Memory B cell (primary cell): ENCODE measurements at places on chromosomes 13 and 19.
A peak's percentile ranks its signal among the peaks of the same experiment; 100 is the strongest.

GRCh38 chr13:33744589-33745369 lies 73.2 kb upstream of the RFC3 start:
- H3K4me3 ChIP-seq = no peak overlapping the region
- H3K36me3 ChIP-seq = no peaks in the 10 kb centered on the region
- DNase-seq = no peak
- no peak overlapping the region for H3K27ac ChIP-seq

- peaks cover 13% of the 10 kb centered on the region for H3K36me3 ChIP-seq
- H3K4me1 ChIP-seq = no peaks in the 10 kb centered on the region
- H3K4me3 ChIP-seq = no peak overlapping the region
- no peak overlapping the region for H3K27ac ChIP-seq
- H3K27me3 ChIP-seq = no peaks in the 10 kb centered on the region
Measured at GRCh38 chr19:6412447-6413091, 12.0 kb downstream of the KHSRP start.

GRCh38 chr19:23789246-23789645 lies 30.6 kb upstream of the ZNF681 start:
- H3K27me3 ChIP-seq = no peaks in the 10 kb centered on the region
- peaks cover 9% of the 10 kb centered on the region for H3K36me3 ChIP-seq
- H3K4me1 ChIP-seq = no peaks in the 10 kb centered on the region
- no peak overlapping the region for H3K27ac ChIP-seq

GRCh38 chr13:113218586-113218985 lies 9.2 kb downstream of the CUL4A start:
- no peak overlapping the region for H3K27ac ChIP-seq
- H3K4me1 ChIP-seq = peaks cover 12% of the 10 kb centered on the region
- H3K27me3 ChIP-seq = no peaks in the 10 kb centered on the region
- H3K36me3 ChIP-seq = peaks cover 20% of the 10 kb centered on the region
- DNase-seq = no peak

- H3K27me3 ChIP-seq = peaks cover 23% of the 10 kb centered on the region
- H3K27ac ChIP-seq = no peak overlapping the region
- no peak for DNase-seq
- H3K4me3 ChIP-seq = no peak overlapping the region
- peaks cover 18% of the 10 kb centered on the region for H3K4me1 ChIP-seq
- peaks cover 1% of the 10 kb centered on the region for H3K36me3 ChIP-seq
Measured at GRCh38 chr13:99897076-99897440, 74.5 kb downstream of the ZIC5 start.

DNA sequence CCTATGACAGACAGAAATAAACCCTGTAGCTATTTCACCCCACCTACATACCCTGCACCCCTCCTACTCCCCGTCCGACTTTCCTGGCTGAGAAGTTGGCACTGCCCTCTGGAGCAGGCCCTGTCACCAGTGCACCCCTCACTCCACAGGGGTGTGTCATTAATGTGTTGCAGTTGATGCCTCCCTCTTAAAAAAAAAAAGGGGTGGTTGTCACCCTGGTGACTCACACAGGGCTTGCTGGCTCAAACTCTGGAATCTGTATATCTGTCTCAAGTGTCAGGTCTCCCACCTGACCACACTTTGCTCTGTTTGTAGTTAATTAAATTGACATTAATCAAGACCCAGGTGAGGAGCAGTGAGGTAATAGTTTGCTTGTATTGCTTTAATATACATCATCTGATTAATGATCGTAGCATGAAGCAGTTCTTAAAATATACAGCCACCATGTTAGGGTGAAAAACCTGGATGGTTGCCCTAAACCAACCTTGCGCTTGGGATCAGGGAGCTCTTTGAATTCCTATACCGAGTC lies 2.0 kb upstream of the GATAD2A start:
- H3K27me3 ChIP-seq = no peaks in the 10 kb centered on the region
- H3K4me3 ChIP-seq = no peak overlapping the region
- H3K27ac ChIP-seq = no peak overlapping the region
- H3K4me1 ChIP-seq = peaks cover 20% of the 10 kb centered on the region

DNA sequence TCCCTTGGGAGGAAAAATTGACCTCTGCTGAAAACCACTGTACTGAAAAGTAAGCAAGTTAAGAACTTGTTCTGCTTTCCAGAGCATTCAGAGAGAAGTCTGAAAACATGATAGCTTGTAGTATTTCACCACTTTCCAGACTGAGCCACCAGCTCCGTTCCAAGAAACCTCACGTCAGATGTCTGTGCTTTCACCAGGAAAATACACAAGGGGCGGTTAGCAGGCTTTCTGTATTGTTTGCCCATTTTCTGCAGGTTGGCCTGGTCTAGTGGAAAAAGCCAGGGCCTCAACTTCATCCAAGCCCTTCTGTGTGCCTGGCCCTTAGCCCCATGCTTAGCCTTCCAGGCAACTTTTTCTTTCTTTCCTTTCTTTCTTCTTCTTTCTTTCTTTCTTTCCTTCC lies 36.4 kb downstream of the RXFP2 start:
- H3K36me3 ChIP-seq = no peaks in the 10 kb centered on the region
- H3K4me1 ChIP-seq = peaks cover 6% of the 10 kb centered on the region
- no peak overlapping the region for H3K27ac ChIP-seq
- H3K27me3 ChIP-seq = peaks cover 5% of the 10 kb centered on the region
- H3K4me3 ChIP-seq = no peak overlapping the region

- peaks cover 34% of the 10 kb centered on the region for H3K36me3 ChIP-seq
- H3K4me3 ChIP-seq = no peak overlapping the region
- H3K27ac ChIP-seq = no peak overlapping the region
- no peak for DNase-seq
- no peaks in the 10 kb centered on the region for H3K27me3 ChIP-seq
Measured at GRCh38 chr13:112487127-112487517, 100.8 kb downstream of the TUBGCP3 start.

GRCh38 chr19:47161876-47162489 lies 31.3 kb downstream of the SAE1 start:
- no peak overlapping the region for H3K4me3 ChIP-seq
- H3K27me3 ChIP-seq = no peaks in the 10 kb centered on the region
- peaks cover 11% of the 10 kb centered on the region for H3K36me3 ChIP-seq
- peaks cover 13% of the 10 kb centered on the region for H3K4me1 ChIP-seq

DNA sequence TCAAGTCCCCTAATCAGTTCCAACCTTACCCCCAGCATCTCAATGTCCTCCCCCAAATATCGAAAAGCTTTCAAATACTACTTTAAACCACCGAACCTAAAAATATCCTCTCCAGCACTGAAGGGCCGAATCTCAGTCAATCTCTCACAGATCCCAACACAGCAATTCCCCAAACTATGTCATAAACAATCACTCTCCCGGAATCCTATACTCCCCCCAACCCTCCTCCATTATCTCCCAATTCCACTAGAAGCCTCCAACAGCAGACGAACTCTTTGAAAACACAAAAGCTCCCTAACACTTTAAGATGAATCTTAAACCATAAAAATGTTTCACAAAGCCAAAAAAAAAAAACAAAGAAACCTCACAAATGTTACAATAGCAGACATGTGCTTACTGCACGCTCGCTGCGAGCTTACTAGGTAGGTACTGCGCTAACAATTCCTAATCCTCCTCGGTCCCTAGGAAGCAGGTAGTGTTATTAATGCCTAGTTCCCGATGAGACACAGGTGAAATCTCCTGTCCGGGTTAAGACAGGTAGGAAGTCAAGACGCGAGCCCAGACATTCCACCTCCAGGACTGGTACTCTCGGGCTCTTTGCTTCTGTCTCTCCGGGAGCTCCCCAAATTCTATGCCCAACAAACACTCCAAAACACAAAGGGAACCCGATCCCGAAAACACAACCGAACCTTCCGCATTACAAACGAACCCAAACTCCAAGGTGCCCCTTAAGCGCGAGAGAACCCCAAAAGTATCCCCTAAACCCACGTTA lies 14.2 kb downstream of the FBXO46 start:
- peaks cover 18% of the 10 kb centered on the region for H3K4me1 ChIP-seq
- DNase-seq = no peak
- H3K27ac ChIP-seq = peak overlapping the region; percentile 77
- H3K36me3 ChIP-seq = peaks cover 13% of the 10 kb centered on the region
- no peaks in the 10 kb centered on the region for H3K27me3 ChIP-seq
- H3K4me3 ChIP-seq = peak overlapping the region; percentile 90

GRCh38 chr13:29230299-29230845 lies 365.1 kb downstream of the SLC7A1 start:
- no peak for DNase-seq
- no peaks in the 10 kb centered on the region for H3K36me3 ChIP-seq
- H3K4me1 ChIP-seq = no peaks in the 10 kb centered on the region
- no peak overlapping the region for H3K4me3 ChIP-seq
- H3K27me3 ChIP-seq = peaks cover 5% of the 10 kb centered on the region
- no peak overlapping the region for H3K27ac ChIP-seq

GRCh38 chr13:112179995-112180394 lies 113.0 kb downstream of the SOX1 start:
- H3K4me3 ChIP-seq = no peak overlapping the region
- no peaks in the 10 kb centered on the region for H3K36me3 ChIP-seq
- peaks cover 2% of the 10 kb centered on the region for H3K27me3 ChIP-seq

DNA sequence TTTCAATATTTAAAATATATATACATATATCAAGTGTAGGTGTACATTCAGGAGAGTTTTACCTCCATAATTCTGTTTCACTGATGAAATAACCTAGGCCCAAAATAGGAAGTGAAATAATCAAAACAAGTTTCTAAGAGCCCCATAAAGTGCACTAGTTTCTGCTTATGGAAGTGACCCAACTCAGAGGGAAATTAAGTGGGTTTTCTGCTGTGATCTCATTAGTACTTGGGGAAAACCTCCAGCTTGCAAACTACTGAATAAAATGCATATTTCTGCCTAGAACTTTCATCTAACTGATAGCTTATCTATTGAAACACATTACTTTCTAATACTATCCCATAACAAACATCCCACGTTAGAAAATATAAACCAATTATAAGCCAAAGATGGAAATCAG lies 45.4 kb upstream of the MIR17HG start:
- DNase-seq = no peak
- no peak overlapping the region for H3K4me3 ChIP-seq
- no peaks in the 10 kb centered on the region for H3K36me3 ChIP-seq

GRCh38 chr19:50728084-50728737 lies 5.0 kb downstream of the CLEC11A start:
- peaks cover 9% of the 10 kb centered on the region for H3K4me1 ChIP-seq
- no peaks in the 10 kb centered on the region for H3K36me3 ChIP-seq
- H3K27ac ChIP-seq = no peak overlapping the region
- H3K4me3 ChIP-seq = no peak overlapping the region
- no peak for DNase-seq

- peak overlapping the region; percentile 81 for H3K27ac ChIP-seq
- no peak for DNase-seq
- peak overlapping the region; percentile 42 for H3K4me3 ChIP-seq
Measured at GRCh38 chr19:11479090-11479897, 1.6 kb downstream of the ELAVL3 start.

GRCh38 chr13:43908156-43909126 lies 28.7 kb downstream of the LACC1 start:
- no peaks in the 10 kb centered on the region for H3K36me3 ChIP-seq
- H3K4me1 ChIP-seq = no peaks in the 10 kb centered on the region
- no peak for DNase-seq
- no peak overlapping the region for H3K4me3 ChIP-seq
- no peak overlapping the region for H3K27ac ChIP-seq

DNA sequence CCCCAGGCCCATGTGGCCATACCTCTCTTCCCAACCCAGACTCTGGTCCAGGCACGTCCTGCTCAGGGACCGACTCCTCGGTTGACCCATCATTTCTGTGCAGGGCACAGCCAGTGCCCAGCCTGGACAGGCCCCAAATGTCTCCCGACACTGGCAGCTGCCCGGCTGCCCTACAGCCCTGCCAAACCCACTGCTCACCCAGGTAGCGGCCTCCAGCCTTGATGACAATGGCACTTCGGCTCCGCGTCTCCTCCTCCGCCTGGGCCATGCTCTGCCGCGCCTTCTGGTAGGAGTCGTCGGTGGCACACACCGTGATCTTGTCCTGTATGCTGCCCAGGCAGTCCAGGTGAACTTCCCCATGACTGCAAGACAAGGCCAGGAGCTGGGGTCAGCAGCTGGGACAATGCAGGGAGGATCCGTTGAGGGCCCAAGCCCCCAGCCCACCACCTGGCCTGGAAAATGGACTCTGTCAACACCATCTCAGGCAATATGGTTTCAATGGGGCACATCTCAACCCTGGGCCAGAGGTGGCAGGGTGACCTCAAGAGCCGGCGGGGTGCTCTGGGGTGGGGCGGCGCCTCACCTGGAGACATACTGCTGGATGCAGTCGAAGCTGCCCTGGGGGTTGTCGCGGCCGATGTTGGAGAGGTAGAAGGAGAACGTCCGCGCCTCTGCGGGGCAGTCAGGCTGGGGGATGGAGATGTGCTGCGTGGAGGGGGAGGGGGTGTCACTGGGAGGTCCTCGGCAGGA lies 27.5 kb upstream of the ISYNA1 start:
- H3K4me1 ChIP-seq = peaks cover 15% of the 10 kb centered on the region
- H3K4me3 ChIP-seq = no peak overlapping the region
- peak overlapping the region; percentile 38 for H3K27ac ChIP-seq
- H3K36me3 ChIP-seq = peaks cover 22% of the 10 kb centered on the region

DNA sequence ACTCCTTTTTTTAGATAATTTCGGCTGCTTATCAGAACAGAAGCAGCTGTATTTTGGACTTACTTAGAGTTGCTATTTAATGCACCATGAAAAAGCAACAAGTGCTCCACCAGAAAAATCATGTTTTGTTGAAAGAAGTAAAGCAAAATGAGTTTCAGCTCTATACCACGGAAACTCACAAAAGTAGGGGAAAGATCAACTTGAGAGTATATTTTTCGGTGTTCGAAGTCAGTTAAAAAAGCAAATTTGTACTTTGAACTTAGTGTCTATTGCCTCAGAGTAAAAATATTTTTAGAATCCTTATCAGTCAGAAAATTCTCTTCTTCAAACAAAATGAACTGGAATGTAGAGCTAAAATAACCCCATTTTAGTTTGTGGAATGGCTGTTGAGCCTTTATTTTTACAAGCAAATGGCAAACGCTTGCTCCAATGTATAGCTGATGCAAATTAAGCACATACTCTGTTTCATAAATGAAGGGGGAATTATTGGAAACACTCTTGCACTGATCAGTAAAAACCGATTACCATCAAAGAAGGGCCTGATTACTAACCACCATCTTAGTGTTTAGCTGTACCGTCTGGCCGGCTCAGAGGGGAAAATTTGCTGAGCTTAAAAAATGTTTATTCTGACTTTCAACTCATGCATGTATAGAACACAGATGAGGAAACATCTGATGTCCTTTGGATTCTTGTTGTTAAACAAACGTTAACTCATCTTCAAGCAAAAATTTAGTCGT lies 540.7 kb downstream of the GPC6 start:
- DNase-seq = no peak
- H3K27ac ChIP-seq = no peak overlapping the region
- H3K36me3 ChIP-seq = no peaks in the 10 kb centered on the region
- no peak overlapping the region for H3K4me3 ChIP-seq
- no peaks in the 10 kb centered on the region for H3K27me3 ChIP-seq

GRCh38 chr13:39450176-39450575 lies 152.8 kb downstream of the LHFPL6 start:
- no peak for DNase-seq
- H3K4me3 ChIP-seq = no peak overlapping the region
- peaks cover 5% of the 10 kb centered on the region for H3K27me3 ChIP-seq

- peak overlapping the region; percentile 97 for H3K27ac ChIP-seq
- no peak for DNase-seq
- peak overlapping the region; percentile 92 for H3K4me3 ChIP-seq
- peaks cover 9% of the 10 kb centered on the region for H3K36me3 ChIP-seq
- H3K4me1 ChIP-seq = peaks cover 16% of the 10 kb centered on the region
Measured at GRCh38 chr19:3499738-3500428, 591 bp downstream of the DOHH start.

- H3K4me3 ChIP-seq = no peak overlapping the region
- no peak overlapping the region for H3K27ac ChIP-seq
- H3K4me1 ChIP-seq = peaks cover 6% of the 10 kb centered on the region
Measured at GRCh38 chr13:36973621-36974295, 25.4 kb downstream of the ALG5 start.
